ENCODE measurements at places on chromosomes 6 and 20.

- no peak for DNase-seq
Observed at GRCh38 chr6:107866606-107867301, 42.6 kb upstream of the SCML4 start.

GRCh38 chr6:53032849-53033248, 32.4 kb upstream of the FBXO9 start:
- DNase-seq, result no peak

DNA sequence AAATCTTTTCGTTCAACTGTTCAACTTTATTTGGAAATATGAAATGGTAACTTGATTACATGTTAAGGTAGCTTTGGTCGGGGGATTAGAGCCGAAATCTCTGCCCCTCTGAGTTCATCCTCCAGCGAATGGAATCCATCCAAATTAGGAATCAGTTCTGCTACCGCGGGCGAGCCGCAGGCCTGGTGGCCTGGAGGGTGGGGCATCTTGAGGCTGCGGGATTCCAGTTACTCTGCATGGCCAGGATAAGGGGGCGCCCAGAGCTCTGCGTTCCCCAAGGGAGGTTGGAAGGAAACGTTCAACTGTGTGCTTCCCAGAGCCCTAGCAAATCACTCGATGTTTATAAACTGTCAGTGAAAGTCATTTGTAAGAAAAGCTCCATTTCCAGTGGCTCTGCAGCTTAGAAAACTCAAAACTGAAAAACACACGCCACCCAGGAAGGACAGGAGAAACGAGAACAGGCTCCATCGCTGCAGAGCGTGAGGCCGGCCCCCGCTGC, 262.2 kb downstream of the TAF4 start:
- DNase-seq, result no peak

GRCh38 chr6:32060966-32061655, 22.9 kb downstream of the CYP21A2 start:
- DNase-seq, result no peak

GRCh38 chr6:73375216-73375615, 5.5 kb upstream of the OOEP start:
- DNase-seq, result no peak

- no peak for DNase-seq
Observed at GRCh38 chr20:34222208-34222607, 19.0 kb upstream of the ASIP start.

DNA sequence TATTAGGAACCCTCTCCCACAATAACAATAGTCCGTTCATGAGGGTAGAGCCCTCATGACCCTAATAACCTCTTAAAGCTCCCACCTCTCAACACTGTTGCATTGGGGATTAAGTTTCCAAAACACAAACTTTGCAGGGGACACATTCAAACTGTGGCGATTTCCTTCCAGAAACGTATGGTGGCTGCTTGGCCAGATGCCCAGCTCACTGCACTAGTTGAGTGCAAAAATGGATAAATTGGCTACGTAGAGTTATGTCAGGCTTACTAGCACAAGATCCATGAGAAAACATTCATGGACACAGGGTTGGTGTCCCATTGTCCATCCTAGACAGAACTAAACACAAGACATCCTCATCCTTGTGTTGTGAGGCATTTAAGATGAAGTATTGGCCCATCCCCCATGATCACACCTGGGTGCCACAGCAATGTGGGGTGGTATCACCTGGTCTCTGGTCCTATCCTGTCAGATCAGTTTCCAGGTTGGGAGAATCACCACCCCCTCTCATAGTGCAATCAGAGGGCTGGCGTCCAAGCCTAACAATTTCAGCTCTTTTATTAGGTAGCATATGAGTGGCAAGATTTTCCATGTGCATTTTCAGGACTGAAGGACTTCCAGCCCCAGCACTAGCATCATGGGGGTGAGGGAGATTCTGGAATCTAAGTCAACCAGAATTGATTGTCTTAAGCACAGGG, 63.4 kb upstream of the ELOVL5 start:
- no peak for DNase-seq

- DNase-seq, result no peak
Observed at GRCh38 chr6:128686084-128686483, 165.7 kb upstream of the PTPRK start.

DNA sequence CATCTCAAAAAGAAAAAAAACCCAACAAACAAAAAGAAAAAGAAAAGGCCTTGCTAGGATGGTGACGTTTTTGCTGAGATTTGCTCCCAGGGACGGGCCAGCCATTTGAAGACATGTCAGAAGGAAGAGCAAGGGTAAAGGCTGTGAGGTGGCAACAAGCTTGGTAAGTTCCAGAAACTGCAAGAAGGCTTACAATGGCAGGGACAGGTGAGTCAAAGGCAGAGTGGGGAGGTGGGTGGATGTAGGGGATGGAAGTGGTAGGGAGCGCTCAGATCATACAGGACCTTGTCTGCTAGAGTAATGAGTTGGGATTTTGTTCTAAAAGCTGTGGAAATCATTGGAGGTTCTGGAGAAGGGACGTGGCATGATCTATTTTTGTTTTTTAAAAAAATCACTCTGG, 4.3 kb downstream of the KIF3B start:
- DNase-seq, result no peak

DNA sequence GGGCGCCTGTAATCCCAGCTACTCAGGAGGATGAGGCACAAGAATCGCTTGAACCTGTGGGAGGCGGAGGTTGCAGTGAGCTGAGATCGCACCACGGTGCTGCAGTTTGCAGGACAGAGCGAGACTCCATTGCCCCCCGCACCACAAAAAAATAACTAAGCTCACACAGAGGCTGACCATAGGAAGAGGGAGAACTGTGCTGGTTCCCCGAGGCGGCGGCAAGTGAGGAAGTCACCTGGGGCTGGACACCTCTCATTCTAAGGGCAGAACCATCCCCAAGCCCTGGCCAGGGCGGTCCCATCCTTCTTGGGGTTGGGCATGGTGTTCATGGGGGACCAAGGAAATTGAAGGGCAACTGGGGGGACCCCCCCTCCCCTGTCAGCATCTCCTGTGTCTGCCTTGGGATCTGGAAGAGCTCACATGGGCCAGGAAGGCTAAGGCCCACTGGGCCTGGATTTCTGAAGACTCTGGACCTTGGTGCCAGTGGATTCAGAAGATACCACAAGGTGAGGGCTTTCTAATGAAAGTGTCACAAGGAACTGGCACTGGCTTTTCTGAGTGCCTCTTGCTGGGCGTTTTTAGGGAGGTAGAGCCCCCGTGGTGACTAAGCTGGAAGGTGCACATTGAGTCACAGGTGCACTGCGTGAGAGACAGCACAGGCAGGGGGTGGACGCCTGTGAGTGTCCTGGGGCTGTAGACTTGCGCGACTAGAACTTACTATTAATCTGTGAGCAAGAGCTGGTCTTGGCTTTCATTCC, 11.5 kb downstream of the IRF4 start:
- no peak for DNase-seq

DNA sequence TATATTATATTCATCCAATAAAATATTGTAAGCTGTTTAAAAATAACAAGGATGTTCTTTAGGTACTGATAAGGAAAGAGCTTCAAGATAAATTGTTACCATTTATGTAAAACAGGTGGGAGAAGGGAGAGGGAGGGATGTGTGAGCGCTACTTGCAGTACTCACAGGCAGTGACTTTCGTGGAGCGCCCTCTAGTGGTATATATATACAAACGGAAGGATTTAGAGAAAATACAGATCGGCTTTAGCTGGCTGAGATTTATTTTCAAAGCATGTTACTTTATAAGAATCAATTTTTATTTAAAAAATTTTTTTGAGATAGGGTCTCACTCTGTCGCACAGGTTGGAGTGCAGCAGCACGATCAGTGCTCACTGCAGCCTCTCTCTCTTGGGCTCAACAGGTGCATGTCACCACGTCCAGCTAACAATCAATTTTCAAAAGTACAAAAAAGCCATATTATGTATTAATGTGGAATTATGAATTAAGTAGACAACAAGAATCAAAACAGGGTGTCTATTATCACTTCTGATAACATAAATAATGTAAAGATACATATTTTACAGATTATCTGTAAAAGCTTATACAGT, 3.3 kb upstream of the MOG start:
- peak; percentile 38 for DNase-seq

- no peak for DNase-seq
Observed at GRCh38 chr6:145842693-145843546, 28.3 kb upstream of the FBXO30 start.

- DNase-seq, result no peak
Observed at GRCh38 chr20:60631585-60632287, 620.3 kb upstream of the CDH4 start.
